HT-29 (cell line): ENCODE measurements at places on chromosomes 1 and 21. TPM values are rescaled to one million over a fixed set of nuclear protein-coding genes. Genes with fewer than 3 reads are reported as not detected.

GRCh38 chr1:82614090-82614489, 813.4 kb downstream of the ADGRL2 start:
- no peak for DNase-seq

The CHD5 gene
- 0.18 and 0.25 TPM in 2 replicates for total RNA-seq

- no peak for DNase-seq
These were observed 37.4 kb downstream of the FCER1A start for GRCh38 chr1:159339536-159339935.

- DNase-seq = no peak
These were observed 16.1 kb downstream of the UBASH3A start for GRCh38 chr21:42419845-42420244.

The TMEM54 gene
- total RNA-seq = 789 and 818 TPM in 2 replicates

DNA sequence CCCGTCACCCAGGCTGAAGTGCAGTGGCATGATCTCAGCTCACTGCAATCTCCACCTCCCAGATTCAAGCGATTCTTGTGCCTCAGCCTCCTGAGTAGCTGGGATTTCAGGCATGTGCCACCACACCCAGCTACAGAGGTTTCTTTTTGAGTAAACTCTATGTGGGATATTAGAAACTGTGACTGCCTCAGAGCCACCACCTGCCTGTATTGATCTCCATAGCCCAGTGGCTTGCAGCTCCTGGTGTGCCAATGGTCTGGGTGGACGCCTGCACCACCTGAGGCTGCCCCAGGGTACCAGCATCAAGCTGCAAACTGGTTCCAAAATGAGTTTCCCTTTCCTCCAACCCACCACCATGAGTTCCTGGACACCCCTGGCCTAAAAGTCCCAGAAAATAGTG, 89.7 kb upstream of the SLC44A3 start:
- no peak for DNase-seq

- no peak for DNase-seq
These were observed 12.0 kb downstream of the SYT2 start for GRCh38 chr1:202698276-202698675.

The LAMC2 gene
- 4.3 and 5.0 TPM in 2 replicates for total RNA-seq

- no peak for DNase-seq
These were observed 7.6 kb upstream of the S100A11 start for GRCh38 chr1:152044386-152044785.

- no peak for DNase-seq
These were observed 71.4 kb upstream of the GORAB start for GRCh38 chr1:170460414-170461155.

DNA sequence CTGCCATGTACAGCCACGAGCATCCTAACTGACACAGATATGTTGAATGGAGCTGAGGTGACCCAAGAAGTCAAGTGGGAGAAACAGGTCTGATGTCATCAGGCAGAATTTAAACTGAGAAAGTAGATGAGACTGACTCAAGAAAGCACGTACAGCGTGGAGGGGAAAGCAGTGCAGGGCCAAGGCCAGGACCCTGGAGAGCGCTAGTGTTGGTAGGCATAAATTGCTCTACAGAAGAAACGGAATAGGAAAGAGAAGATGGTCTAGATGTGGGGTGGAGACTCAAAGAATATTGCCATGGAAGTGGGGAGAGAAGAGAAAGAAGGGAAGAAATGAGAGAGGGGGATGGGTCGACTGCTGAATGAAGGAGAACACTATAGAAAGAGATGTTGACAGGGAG, 45.3 kb upstream of the GJB5 start:
- peak; percentile 16 for DNase-seq

The FGR gene
- not detected in 2 replicates for total RNA-seq

The SELENOF gene
- total RNA-seq = 98.7 and 126 TPM in 2 replicates

- DNase-seq = no peak
These were observed 669.0 kb downstream of the RWDD3 start for GRCh38 chr1:95903060-95903459.

DNA sequence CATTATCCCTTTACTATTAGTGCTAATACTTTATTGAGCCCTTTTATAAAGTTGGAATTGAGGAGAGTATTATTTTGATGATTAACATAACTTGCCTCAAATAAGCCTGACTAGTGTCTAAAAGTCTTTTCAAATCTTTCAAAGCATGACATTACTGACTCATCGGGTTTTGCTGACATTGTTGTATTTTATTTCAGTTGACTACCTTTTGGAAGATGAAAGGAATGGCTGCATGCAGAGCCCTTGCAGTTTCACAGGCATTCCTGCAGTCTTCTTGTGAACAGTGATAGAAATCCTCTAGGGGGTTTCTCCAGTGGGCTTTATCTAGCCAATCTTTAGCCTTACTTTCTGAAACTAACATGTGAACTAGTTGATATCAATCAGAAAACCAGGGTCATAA, 43.0 kb upstream of the TMEM61 start:
- DNase-seq = no peak

DNA sequence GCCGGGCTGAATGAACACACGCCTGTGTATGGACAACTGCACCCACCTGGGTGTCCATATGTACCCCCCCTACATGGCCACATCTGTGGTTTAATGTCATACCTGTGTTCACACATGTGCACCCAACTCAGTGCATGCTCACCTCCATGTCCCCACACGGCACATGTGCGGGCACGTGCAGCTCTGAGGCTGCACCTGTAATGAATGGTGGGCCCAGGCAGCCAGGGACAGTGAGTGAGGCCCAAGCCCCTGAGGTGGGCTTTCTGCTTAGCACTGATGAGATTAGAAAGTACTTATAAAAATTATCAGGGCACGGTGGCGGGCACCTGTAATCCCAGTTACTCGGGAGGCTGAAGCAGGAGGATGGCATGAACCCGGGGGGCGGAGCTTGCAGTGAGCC, 42.5 kb upstream of the CSF3R start:
- DNase-seq = no peak

The CELA3A gene
- total RNA-seq = 0.13 TPM in 1 of 2 replicates, not detected in the other

GRCh38 chr1:29299446-29299845, 63.1 kb downstream of the PTPRU start:
- no peak for DNase-seq

The FAM72B gene
- total RNA-seq = 1.0 and 1.7 TPM in 2 replicates

The LEMD1 gene
- total RNA-seq = 3.8 and 7.1 TPM in 2 replicates

The HP1BP3 gene
- total RNA-seq = 199 and 207 TPM in 2 replicates

GRCh38 chr1:22275167-22275566, 132.3 kb upstream of the WNT4 start:
- DNase-seq = no peak

The DMRTA2 gene
- total RNA-seq = not detected in 2 replicates

- no peak for DNase-seq
These were observed 100.9 kb downstream of the RUNX1 start for GRCh38 chr21:34948157-34948556.

- no peak for DNase-seq
These were observed 12.0 kb downstream of the CREG1 start for GRCh38 chr1:167541610-167542009.

DNA sequence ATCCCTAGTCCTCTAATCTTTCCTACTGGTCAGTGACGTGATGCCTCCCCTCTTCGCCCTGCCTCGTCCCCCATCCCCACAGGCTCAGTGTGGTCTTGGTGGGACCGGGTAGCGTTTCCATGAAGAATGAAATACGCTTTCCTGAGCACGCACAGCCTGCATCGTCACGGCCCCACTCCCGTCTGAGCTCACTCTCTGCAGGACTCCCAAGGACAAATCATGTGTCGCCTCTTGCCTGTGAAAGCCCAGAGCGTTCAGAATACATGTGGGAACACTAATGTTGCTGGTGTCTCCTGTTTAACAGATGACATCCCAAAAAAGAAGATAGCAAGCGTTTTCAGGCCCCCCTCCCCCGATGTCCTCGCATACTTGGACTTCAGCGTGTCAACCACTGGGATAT, 49.2 kb downstream of the S100B start:
- no peak for DNase-seq

DNA sequence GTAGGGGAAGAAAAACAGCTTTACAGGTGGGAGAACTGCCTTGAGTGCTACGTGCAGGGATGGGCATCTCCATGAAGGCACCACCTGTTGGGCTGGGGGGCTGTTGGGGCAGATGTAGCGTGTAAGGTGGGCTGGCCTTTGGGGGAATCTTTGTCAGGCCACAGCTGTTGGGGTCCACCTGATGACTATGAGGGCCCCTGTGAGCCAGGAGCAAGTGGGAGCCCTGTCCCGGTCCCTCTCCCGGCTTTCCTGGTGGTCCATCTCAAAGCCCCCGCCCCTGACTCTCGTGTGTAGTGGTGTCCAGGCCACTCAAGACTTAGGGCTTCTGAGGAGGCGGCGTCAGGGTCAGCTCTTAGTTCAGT, 13.5 kb downstream of the SLC37A1 start:
- DNase-seq = no peak

- peak; percentile 21 for DNase-seq
These were observed 89.7 kb downstream of the DMRTA2 start for GRCh38 chr1:50333595-50333974.

- DNase-seq = no peak
These were observed 41.1 kb downstream of the ERO1B start for GRCh38 chr1:236240675-236241074.

The TMEM269 gene
- 0.03 TPM in 1 of 2 replicates, not detected in the other for total RNA-seq

GRCh38 chr1:162678439-162678838, 46.2 kb downstream of the DDR2 start:
- DNase-seq = no peak

- no peak for DNase-seq
These were observed 7.6 kb downstream of the GPR37L1 start for GRCh38 chr1:202130297-202130721.

GRCh38 chr1:21837476-21837875, 25.4 kb downstream of the LDLRAD2 start:
- no peak for DNase-seq

DNA sequence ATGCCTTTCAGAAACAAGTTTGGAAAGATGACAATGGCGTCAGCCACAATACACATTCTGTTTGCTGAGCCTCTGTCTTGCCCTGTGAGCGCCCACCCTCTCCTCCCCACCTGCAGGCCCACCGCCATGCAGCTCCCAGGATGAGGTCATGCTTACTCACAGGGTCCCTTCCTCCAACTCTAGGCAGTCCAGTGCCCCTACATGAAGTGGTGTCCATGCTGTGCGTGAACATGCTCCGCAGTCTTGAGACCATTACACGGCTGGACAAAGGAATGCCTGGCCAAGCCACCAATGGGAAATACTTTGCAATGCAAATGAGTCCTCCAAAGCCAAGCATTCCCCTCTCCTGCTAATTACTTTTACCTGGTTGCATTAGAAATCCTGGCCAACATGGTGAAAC, 92.2 kb downstream of the CD58 start:
- no peak for DNase-seq

The OBSCN gene
- 7.9 and 16.7 TPM in 2 replicates for total RNA-seq

- DNase-seq = no peak
These were observed 27.9 kb downstream of the FTCD start for GRCh38 chr21:46127239-46128105.

GRCh38 chr1:109047339-109047738, 5.4 kb upstream of the WDR47 start:
- no peak for DNase-seq

The OR2L2 gene
- not detected in 2 replicates for total RNA-seq

The FCAMR gene
- total RNA-seq = 0.03 and 0.18 TPM in 2 replicates

The FHAD1 gene
- 0.15 and 0.63 TPM in 2 replicates for total RNA-seq

- DNase-seq = no peak
These were observed 15.6 kb downstream of the PODN start for GRCh38 chr1:53077599-53077965.

The OTUD7B gene
- total RNA-seq = 5.9 and 6.2 TPM in 2 replicates

DNA sequence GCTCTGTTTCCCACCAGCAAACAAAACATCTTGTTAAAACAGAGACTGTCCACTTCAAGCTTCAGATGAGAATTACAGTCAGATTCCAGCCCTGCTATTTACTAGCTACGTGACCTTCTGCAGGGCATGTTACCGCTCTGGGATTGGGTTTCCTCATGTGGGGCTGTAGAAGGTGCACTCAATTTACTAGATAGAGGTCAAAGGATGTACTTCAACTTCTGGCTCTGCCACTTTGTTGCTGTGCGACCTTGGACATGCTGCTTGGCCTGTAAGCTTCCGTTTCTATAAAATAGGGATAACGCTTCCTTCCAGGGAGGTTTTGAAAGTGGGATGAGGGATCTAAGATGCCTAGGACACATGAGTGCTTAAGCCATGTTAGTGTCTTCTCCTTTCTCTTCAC, 46.0 kb upstream of the LRIG2 start:
- no peak for DNase-seq

The SYPL2 gene
- not detected in 2 replicates for total RNA-seq

GRCh38 chr1:175433532-175434282, 241.1 kb upstream of the KIAA0040 start:
- no peak for DNase-seq

- DNase-seq = no peak
These were observed 8.0 kb upstream of the RNPC3 start for GRCh38 chr1:103517380-103518047.

DNA sequence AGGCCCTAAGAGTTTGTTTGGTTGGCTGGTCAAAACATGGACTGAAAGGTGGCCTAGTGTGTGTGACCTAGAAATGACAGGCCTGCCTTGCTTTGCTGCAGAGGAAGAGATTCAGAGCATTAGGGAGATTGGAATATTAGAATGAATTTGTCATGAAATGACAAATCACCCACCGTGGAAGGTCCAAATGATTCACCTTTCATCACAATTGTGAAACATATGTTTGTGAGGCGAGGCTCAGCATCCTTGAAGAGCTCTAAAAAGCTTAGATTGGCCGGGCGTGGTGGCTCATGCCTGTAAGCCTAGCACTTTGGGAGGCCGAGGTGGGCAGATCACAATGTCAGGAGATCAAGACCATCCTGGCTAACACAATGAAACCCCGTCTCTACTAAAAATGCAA, 5.5 kb downstream of the LCE1B start:
- no peak for DNase-seq

GRCh38 chr1:64251971-64252370, 48.5 kb downstream of the UBE2U start:
- DNase-seq = no peak

GRCh38 chr1:156505679-156506298, 5.2 kb upstream of the MEF2D start:
- DNase-seq = no peak

The BCL10 gene
- 11.8 and 13.0 TPM in 2 replicates for total RNA-seq

DNA sequence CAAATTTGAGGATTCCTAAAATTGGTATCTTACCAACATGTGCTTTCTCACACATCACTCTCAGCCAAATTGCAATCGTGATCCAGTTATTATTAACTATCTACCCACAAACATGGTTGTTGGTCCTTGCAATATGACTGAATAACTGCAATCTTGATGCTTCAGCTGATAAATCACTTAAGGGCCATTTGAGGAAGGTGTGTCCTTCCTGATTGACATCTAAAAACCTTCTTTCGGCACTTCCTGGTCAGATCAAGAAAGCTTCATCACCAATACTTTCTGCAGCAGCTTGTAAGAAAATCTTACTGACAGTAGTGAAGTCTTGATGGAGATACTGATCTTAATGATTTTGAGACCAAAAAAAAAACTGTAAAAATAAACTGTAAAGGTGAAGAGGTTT, 48.5 kb upstream of the KCTD3 start:
- no peak for DNase-seq

DNA sequence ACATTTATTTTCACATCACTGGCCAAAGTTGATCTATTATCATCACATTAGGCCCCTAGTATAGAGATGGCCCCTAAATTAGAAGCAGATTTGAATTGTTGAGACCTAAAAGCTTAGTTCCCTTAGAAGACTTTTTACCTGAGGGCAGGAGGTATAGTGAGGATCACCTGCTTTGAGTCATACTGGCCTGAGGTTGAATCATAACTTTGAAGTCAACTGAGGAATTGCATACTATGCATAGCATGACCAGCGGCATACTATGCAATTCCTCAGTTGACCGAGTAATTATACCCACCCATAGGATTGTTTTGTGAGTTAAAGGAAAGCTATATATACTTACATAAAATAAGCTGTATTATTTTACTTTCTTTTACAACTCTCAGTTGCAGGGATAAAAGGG, 50.3 kb upstream of the DPH5 start:
- no peak for DNase-seq
